T-helper 2 cell treated with Interferon-gamma antibody and Interleukin-4, amounts not matched to agents 5 μg/mL and 100 μg/mL, for 36 hours (primary cell): ENCODE measurements at places on chromosomes 7 and 10.

DNA sequence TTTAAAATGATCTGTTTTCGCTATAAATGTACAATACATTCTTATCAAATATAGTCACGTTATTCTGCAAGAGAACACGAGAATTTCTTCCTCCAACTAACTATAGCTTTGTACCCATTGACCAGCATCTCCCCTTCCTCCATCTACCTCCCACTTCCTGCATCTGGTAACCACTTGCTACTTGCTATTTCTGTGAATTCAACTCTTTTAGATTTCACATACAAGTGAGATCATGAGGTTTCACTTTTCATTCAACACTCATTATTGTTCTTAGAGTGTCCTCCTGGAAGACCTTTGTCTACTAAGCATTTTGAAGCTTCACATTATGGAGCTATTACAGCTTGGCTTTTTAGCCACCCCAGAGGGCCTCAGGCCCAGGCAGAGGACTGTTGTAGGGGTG lies 741.3 kb upstream of the FZD8 start:
- DNase-seq: no peak

- no peak for DNase-seq
Measured at GRCh38 chr7:71682181-71682580, 550.2 kb downstream of the GALNT17 start.

DNA sequence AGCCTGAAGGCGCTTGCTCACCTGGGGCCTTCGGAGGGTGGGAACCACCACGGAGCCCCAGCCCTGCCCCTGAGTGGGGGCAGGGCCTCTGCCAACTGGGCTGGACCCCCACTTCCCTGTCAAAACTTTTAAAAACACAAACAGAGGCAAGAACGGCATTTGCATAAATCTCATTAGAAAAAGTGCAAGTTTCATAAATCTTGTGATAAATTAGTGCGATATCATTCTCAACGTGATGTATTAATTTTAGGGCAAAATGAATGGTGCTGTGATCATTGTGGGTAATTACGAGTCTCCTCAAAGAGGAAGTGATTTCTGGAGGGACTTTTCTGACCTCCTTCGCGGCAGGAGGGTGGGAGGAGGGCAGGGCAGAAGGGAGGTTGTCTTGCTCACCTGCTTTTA lies 98.3 kb downstream of the CDH23 start:
- DNase-seq: no peak

- no peak for DNase-seq
Measured at GRCh38 chr7:81767926-81768325, 1.9 kb downstream of the HGF start.

GRCh38 chr10:131578472-131578970 lies 267.0 kb upstream of the TCERG1L start:
- DNase-seq: no peak

- no peak for DNase-seq
Measured at GRCh38 chr10:100501423-100501822, 18.2 kb downstream of the SEC31B start.

GRCh38 chr7:98090116-98090515 lies 16.5 kb upstream of the LMTK2 start:
- DNase-seq: no peak

GRCh38 chr10:121428867-121429266 lies 169.4 kb downstream of the FGFR2 start:
- DNase-seq: no peak

DNA sequence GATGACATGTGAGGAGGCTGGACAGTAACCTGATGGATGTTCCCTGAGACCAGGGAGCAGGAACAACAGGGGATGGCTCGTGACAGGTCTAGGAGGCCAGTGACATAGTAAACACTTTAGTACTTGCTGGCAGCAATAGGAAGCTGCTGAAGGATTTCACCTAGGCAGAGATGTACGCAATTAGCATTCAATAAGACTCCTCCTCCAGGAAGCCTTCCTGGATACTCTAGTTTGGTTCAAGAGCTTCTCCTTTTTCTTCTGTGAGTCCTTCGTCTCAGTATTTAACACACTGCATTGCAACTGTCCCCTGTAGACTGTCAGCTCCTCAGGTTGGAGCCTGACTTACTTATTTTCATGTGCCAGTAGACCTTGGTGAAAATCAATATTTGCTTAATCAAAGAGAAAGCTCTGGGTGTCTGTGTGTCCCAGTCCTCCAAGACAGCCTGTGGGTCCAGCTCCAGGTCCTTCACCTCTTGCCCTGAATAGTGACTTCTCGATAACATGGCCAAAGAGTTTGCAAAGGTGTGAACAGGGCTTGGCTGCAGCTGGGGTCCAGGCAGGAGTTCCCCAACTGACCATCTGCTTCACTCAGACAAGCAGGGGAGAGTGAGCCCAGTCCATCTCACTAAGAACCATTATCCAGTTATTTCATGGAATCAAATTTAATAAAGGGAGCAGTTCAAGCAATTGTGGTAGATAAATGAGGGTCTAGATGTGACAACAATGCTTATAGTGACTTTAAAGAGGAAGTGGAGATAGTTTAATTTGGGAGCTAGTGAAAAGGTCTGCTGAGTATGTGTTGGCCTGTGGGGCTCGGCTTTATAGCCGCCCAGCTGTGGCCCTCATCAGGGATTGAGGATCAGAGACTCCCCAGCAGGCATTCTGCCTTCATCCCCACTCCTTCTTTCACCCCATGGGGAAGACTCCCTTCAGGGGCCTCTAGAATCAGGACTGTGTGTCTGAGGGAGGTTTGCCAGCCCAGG lies 9.4 kb downstream of the TMEM273 start:
- peak; percentile 3 for DNase-seq

- no peak for DNase-seq
Measured at GRCh38 chr7:763762-764161, 36.7 kb upstream of the PRKAR1B start.

GRCh38 chr10:111186358-111186757 lies 109.5 kb downstream of the ADRA2A start:
- DNase-seq: no peak

- no peak for DNase-seq
Measured at GRCh38 chr10:117132751-117133231, 5.3 kb downstream of the VAX1 start.

DNA sequence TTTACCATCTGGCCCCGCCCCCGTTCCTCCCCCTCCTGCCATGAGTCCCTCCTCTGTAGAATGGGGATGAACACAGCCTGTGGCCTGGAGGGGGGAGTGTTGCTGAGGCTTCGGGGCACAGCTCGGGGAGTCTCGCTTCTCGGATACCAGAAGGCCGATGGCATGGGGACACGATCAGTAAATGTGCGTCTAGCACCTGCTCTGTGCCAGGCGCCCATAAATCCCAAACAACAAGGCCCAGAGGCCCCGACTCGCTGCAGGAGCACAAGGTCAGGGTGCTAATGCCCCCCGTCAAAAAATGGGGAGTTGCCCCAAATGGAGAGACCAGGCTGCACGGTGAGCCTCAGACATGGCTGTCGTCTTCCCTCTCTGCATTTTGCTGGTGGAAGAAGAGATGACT lies 40.7 kb downstream of the JAKMIP3 start:
- no peak for DNase-seq
